ENCODE measurements at places on chromosomes 4 and X. TPM values are rescaled to one million over a fixed set of nuclear protein-coding genes. Genes with fewer than 3 reads are reported as not detected.

The ADH4 gene
- total RNA-seq: 0.27 TPM

The CSN1S1 gene
- not detected for total RNA-seq

The REPS2 gene
- 18.5 TPM for total RNA-seq

The NIPAL1 gene
- 1.3 TPM for total RNA-seq

The GLOD5 gene
- total RNA-seq: 0.95 TPM

The CFAP299 gene
- total RNA-seq: 5.1 TPM

The ZXDA gene
- total RNA-seq: 4.6 TPM

All from lower lobe of right lung (tissue), 2 donors.